Sigmoid colon (tissue), 7 donors: ENCODE measurements at places on chromosomes 3 and 15. TPM values are rescaled to one million over a fixed set of nuclear protein-coding genes. Genes with fewer than 3 reads are reported as not detected.

- DNase-seq, result no peak
Measured at GRCh38 chr3:17412950-17413530, 329.4 kb downstream of the TBC1D5 start.

The GPX1 gene
- total RNA-seq, result 248 TPM

The SOX2 gene
- total RNA-seq, result 7.1 TPM

DNA sequence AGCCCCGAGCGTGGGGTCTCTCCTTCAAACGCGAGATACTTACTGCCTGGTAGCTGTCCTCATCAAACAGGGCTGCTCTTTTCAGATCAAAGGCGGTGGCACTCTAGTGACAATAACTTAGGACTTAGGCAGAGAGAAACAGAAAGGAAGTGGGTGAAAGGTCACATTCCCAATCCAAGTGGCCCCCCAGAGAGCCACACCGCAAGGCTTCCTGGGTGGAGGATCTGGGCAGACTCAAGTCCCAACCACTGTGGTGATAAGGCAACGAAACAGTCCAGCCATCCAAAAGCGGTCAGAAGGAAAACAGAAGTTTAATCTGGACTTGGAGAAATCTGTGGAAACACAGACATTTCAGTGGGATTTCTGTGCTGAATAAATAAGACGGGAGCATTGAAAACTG is 227.2 kb downstream of the ADAMTS17 start:
- DNase-seq, result no peak

The REC114 gene
- total RNA-seq, result not detected

The CORO2B gene
- 3.1 TPM for total RNA-seq

GRCh38 chr3:108088697-108089096 is 2.1 kb downstream of the CD47 start:
- no peak for DNase-seq
